ENCODE measurements at places on chromosomes 6 and 20. TPM values are rescaled to one million over a fixed set of nuclear protein-coding genes. Genes with fewer than 3 reads are reported as not detected.

DNA sequence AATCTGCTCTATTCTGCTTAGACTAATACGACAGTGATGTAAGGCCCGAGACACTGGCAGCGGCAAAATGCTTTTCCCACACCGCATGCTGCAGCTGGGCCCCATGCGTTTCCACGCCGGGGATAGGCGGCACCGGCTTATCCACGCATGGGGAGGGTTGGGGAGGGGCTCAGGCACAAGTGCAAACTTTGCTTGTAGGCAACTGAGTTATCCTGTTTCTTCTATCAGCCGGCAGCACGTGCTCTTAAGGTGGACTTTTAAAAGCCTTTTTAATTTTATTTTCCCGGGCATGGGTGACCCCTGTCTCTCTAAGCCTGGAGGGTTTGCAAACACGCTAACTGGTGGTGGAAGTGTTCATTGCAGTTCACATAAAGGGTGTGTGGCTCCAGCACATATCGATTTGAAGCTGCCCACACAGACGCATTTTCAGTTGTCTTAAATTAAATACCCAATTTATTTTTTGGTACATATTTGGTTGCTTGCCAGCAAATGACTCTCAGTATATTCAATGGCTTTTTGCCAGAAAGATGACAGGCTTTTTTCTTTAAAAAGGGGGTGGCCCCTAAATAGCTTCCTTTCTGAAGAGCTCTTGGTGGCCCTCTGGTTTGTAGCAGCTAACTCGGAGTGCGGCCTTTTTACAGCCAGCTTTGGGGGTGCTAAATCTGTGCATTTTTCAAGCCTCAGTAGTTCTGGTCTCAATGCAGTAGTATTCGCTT is 561.8 kb upstream of the AGPAT4 start:
- no peak for DNase-seq

GRCh38 chr6:6823030-6823429 is 234.5 kb downstream of the LY86 start:
- DNase-seq, result no peak

The ANGPT4 gene
- total RNA-seq, result not detected

DNA sequence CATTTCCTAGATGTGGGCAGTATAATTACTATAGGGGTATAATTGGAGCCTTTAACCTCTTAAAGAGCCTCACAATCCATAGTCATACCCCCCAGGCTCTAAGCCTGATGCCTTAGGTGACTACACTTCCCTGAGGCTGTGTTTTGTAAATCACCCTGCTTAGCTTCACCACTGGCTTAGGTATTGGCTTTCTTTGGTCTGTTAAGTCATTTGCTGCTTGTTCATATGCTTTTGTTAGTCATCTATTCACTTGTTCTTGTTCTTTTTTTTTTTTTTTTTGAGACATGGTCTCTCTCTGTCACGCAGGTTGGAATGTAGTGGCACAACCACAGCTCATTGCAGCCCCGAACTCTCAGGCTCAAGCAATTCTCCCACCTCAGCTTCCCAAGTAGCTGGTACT is 26.7 kb downstream of the KAT14 start:
- no peak for DNase-seq

The METTL24 gene
- not detected for total RNA-seq

The IFNGR1 gene
- total RNA-seq, result 13.9 TPM

The ZNF337 gene
- 16.1 TPM for total RNA-seq

DNA sequence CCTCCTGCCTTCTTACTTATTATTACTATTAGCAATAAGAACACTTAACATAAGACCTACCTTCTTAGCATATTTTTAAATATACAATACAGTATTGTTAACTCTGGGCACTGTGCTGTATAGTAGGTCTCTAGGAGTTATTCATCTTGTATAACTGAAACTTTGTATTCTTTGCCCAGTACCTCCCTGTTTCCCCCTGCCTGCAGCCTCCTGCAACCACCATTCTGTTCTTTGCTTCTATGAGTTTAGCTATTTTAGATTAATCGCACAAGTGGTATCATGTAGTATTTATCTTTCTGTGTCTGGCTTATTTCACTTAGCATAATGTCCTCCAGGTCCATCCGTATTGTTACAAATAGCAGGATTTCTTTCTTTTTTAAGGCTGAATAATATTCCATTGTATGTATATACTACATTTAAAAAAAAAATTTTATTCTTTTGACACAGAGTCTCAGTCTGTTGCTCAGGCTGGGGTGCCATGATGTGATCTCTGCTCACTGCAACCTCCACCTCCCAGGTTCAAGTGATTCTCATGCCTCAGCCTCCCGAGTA is 4.4 kb downstream of the C6orf89 start:
- DNase-seq, result no peak

DNA sequence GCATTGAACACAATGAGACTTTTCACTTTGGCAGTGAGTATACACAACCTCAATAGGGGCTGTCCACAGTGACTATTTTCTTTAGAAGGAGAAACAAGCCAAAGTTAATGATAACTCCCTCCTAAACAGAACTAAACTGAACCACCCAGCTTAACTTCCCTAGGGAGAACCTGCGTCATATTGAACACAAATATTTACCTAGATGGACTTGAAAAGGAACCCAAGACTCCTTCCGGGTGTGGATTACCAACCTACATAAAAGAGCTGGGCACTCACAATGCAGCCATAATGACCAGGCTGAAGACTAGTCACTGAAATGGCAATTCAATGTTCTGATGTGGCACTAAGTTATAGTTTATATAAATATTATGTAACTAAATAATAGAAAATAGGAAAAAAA is 160.6 kb downstream of the IBTK start:
- no peak for DNase-seq

- peak; percentile 55 for DNase-seq
These were observed 136.7 kb upstream of the CARMIL1 start for GRCh38 chr6:25142506-25142905.

The BPI gene
- total RNA-seq, result not detected

The GSTA3 gene
- total RNA-seq, result not detected

DNA sequence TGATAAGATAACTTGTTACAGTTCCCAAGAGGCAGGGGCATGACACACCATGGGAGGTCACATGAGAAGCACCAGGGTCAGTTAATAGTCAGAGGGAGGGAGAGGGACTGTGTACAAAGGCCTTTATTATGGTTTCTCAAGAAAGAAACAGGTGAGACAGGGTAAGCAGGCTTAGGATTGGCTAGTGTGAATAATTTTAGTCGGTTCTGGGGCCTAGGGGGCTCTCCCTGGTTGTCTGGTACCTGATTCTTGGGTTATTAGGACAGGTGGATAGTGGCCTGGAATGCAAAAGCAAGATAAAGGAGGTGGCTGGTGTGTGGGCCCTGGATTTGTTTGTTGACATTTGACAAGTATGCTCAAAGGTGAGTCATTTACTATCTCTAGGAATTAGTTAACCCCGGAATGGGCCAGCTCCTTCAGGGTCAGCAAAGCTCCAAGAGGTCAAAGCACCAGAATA is 49.4 kb upstream of the MCUR1 start:
- DNase-seq, result no peak

The KPNA5 gene
- 7.2 TPM for total RNA-seq

GRCh38 chr6:136147342-136147741 is 102.8 kb downstream of the MTFR2 start:
- no peak for DNase-seq

DNA sequence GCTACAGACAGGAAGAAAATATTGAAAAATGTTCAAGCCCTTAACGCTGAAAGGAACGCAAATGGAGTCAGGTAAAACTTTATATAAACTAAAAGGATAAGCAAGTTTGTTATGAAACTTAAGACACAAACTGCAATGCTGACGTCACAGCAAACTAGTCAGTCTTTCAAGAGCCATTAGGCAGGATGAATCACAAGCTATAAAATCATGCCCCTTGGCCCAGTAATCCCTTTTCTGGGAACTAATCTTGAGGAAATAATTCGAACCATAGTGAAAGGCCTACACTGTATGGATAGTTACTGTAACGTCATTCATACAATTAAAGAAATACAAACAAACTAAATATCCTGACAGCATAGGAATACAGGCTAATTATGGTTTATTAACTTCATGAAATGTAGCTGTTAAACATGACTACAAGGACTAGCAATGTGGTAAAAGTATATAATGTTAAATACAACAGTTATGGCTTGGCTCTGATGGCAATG is 42.7 kb upstream of the HINT3 start:
- DNase-seq, result no peak

All from activated CD4-positive, alpha-beta T cell treated with anti-CD3 and anti-CD28 coated beads, Interleukin-2, amount 10 ng/mL, durations not matched to agents 24 days and 14 days (primary cell).